RKO (cell line): ENCODE measurements at places on chromosomes 12 and 14.
A peak's percentile ranks its signal among the peaks of the same experiment; 100 is the strongest.

- DNase-seq: no peak
These were observed 32.1 kb downstream of the SCARB1 start for GRCh38 chr12:124831590-124831989.

DNA sequence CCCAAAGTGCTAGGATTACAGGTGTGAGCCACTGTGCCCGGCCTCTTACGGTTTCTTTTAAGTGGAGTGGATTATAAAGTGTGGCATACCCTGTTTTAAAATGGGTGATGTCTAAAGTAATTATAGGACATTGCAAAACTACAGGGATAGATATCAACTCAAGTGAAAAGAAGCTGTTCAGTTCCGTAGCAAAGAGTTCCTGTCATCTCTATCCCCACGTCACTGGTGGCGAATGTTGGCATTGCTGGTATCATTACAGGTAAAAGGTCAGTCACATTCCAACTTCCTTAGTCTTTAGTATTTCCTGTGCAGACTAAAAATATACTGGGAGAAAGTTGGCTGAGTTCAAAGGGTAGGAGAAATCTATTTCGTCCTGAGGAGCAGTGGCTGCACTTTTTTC is 95.6 kb upstream of the SLC38A2 start:
- no peak for DNase-seq

DNA sequence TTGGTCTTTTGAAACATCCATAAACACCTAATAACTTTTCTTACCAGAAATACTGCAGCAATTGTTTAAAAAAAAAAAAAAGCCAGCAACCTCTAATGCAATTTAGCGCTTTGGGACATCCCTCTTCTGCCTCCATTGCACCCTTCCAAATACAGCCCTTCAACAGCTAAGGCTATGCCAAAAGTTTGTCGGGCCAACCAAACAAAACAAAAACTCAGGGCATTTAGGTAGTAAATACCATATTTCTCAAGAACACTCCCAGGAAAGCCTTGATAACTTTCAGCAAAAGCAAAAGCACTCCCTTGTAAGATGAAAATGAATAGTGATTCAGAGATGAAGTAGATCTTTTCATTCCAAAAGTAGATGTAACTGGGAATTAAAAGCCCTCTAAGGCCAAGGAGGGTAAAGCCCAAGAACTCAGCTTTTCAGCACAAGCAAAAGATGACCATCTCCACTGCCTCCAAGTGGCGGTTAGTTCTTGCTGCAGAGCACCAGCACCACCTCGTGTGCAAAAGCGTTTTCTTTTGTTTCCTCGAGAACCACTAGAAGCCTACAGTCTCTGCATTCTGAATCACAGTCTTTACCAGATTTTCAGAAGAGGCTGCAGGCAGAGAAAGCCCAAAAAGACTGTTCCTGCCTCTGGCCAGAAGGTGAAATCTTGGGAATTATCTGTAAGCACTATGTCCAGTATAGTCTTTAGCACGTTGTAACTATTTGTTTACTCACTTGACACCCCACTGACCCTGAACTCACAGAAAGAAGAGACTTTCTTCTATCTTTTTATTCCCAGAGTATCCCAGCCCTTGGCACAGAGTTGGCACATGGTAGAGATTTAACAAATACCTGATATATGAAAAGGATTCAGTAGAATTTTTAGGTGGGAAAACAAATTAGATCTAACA is 53.1 kb downstream of the SIX6 start:
- peak; percentile 90 for DNase-seq

- DNase-seq: no peak
These were observed 254.0 kb upstream of the STXBP6 start for GRCh38 chr14:25303934-25304333.

- no peak for DNase-seq
These were observed 1.1 kb downstream of the CLMN start for GRCh38 chr14:95318399-95319311.

DNA sequence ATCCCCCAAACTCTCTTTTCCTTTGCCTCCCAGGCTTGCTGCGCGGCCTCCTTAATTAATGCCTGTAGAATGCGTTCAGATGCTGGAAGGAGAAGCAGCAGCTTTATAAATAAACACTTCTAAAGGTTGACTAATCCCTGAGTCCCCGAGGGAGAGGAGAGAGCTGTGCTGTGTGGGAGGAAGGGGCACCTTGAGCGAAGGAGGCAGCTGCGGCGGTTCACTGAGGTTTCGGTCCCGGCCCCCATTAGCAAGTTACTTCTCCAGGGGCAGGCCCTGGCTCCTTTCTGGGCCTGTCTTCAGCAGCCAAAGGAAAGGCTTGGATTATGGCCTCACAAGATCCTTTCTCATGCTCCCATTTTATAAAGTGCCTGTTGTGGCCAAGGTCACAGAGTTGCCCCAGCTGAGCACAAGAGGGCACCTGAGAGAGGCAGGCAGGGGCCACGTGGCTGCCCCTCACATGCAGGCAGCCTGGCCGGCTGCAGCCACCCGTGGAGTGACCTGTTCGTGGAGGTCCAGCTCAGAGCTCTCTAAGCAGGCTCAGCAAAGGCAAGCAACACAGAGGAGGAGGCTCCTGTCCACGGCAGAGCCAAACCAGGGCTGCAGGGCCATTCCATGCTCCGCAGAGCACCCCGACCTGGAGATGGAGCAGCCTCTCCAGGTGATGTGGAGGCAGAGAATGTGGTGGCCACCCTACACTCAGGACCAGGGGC is 15.0 kb upstream of the CACNA2D4 start:
- no peak for DNase-seq

GRCh38 chr14:72828604-72829003 is 65.3 kb downstream of the DPF3 start:
- no peak for DNase-seq

- DNase-seq: no peak
These were observed 22.1 kb downstream of the SMOC1 start for GRCh38 chr14:69901113-69901951.

DNA sequence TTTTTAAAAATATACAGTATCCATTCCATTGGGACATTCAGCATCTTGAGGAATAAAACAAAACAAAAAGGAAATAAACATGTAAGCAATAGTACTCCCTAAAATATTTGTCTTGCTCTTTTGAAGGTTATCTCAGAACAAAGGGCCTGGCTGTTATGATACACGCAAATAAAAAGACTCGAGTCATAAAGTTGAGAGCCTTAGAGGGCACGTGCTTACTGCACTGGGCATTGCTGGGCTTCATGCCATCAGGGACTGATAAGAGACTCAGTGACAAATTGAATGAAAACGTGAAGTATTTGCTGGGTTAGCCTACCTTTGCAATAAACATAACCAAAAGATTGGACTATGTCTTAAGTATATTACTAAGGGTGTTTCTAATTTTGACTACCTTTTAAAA is 118.9 kb downstream of the SLC35F4 start:
- DNase-seq: no peak

DNA sequence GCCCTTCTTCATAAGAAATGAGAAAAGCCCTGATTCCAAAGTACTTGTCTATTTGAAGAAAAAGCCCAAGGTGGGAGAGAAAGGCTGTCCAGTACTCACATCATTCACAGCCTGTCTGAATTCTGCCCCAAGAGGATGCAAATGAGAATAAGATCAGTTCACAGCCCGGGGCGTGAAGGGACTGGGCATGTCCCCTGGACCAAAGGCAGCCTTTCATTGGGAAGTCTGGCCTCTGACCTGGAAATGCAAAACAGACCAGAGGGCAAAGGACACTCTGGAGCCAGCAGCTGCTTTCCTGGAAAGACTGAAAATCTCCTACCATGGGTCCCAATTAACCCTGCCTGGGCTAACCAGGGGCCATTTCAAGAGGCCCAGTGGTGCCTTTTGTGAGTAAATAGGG is 191.2 kb upstream of the PELI2 start:
- DNase-seq: no peak

GRCh38 chr14:50936882-50937281 is 7.4 kb downstream of the PYGL start:
- DNase-seq: no peak

DNA sequence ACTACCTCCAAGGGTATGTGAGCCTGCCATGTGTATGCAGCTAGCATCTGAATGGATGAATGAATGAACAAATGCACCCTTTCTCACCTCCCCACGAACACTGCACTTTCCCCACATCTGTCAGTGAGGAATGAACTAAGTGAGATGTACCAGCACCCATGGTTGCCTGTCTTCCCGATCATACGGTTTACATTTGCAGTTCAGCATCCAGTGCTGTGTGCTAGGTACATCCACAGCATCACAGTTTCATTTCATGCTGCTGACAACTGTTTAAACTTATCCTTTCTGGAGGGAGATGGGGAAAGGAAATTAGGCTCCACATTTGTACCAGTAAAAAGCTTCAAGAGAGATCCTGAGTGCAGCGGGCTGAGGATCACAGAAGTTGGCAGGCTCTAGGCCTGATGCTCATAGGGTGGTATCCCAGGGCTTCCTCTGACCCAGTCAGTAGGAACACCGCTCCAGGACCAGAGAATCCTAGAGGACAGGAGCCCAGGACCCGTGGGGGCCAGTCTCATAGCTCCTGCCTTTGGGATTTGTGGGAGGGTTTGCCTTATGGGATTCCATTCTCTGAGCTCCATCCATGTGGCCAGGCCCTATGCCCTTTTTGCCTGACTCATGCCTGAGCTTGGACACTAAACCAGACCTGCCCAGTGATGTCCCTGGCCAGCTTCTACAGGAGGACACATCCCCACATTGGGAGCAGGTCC is 294.5 kb downstream of the CACNA1C start:
- no peak for DNase-seq

DNA sequence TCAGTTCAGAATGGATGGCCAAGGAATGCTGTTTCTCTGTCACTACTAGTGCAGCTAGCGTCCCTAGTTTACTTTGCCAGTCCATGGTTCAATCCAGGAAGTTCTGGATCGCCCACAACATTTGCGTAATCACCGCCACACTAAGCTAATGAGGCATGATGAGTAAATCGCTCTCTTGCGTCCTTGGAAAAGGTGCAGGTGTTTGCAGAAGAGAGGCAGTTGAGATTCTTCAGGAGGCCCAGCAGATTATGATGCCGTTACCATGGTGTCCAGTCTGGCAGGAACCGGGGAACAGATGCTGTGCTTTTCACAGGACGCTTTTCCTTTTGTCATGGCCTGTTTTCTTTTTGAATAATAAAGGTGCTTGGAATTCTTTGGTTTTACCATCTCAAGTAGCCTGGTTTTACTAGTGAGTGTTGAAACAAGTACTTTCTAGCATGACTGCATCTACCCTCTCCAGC is 9.0 kb downstream of the TPH2 start:
- peak; percentile 68 for DNase-seq

DNA sequence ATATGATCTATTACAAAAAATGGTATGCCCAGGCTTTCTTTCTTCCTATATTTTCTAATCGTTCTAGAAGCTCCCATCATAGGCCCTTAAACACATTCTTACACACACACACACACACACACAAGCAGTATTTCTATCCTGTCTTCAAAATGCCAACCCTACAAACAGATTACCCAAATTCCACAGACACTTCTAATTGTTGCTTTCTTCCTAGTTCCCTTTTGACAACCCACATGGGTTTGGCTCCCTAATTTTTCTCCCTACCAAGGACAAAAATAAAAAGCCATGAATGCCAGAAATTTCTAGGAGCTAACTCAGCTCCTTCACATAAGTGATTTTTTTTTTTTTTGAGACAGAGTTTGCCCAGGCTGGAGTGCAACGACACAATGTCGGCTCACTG is 60.3 kb upstream of the NTF3 start:
- no peak for DNase-seq

DNA sequence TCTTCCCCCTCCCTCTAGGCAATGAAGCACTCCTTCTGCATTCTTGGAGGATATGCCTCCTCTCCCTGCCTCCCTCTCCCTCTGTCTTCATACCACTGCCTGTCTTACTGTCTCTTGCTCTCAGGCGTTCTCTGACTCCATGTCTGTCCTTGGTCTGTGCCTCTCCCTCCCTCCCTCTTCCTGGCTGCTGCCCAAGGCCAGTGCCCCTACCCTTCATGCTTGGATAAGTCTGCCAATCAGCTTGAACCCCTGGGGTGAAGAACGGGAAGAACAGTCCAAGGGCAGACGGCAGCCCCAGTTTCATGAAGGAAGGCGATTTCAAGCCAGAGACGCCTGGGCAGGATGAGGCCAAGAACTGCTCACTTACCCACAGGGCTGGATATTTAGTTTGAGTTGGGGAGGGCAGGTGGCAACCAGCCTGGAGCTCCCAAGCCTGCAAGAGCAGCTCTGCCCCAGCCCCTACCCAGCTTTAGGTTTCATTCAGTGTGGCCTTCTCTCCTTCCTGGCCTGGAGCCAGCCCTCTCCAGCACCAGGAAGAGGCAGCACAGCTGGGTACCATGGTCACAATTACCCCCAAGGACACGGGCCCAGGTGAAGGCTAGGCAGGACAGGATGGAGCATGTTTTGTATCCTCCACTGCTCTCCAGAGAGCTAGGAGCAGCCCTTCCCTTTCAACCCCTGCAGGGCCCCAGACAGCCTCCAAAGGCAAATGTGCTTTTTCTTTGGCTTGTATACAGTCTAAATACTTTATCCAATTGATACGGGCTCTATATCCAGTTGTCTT is 35.8 kb upstream of the LTBP2 start:
- DNase-seq: no peak

DNA sequence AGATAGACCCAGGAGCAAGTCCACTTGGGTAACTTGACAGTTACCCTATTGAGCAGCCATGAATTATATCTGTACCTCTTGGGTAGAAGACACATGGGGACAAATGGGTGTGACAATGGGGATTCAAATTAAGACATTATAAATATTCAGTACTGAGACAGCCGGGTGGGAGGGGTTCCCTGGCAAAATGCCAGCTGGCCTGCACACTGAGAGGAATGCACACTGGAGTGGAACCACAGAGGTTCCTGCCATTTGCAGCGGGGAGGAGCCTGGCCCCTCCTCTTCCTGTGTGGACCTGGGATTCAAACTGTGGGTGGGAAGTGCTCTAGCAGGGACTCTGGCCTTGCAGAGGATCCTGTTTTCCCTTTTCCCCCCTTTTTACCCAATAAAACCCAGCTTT is 118.7 kb upstream of the CDKN3 start:
- DNase-seq: no peak

DNA sequence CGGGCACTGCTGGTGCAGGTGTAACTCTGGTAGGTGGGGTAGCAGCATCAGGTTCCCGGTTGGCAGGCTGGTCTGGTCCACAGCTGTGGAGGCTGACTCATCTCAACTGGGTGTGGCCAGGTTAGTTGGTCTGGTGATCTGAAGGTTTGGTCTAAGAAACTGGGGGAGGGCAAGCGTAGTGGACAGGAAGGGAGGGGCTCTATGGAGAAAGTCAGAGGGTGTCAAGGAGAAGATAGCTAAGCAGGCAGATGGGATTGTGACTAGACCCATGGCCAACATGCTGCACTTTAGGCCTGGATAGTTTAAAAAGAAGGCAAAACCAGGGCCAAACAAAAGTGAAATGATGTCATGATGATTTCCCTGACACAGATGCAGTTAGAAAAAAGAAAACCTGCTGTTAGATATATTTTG is 7.9 kb downstream of the TRIM9 start:
- DNase-seq: no peak

DNA sequence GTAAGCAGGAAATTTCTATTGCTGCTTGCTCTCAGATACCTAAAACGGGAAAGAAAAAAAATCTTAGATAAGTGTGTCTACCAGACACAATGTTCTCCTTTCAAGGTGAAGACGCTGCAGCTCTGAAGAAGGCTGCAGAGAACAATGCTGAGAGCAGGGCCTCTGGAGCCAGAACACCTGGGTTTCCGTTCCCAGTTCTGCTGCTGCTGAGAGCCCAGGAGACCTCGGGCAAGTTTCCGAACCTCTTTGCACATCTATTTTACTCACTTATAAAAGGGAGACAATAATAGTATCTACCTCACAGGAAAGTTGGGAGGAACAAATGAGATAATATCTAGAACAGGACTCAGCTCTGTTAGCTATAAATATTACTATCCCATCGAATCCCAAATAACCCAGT is 122.9 kb downstream of the TMTC1 start:
- no peak for DNase-seq
